ENCODE measurements at places on chromosomes 3 and 15.

DNA sequence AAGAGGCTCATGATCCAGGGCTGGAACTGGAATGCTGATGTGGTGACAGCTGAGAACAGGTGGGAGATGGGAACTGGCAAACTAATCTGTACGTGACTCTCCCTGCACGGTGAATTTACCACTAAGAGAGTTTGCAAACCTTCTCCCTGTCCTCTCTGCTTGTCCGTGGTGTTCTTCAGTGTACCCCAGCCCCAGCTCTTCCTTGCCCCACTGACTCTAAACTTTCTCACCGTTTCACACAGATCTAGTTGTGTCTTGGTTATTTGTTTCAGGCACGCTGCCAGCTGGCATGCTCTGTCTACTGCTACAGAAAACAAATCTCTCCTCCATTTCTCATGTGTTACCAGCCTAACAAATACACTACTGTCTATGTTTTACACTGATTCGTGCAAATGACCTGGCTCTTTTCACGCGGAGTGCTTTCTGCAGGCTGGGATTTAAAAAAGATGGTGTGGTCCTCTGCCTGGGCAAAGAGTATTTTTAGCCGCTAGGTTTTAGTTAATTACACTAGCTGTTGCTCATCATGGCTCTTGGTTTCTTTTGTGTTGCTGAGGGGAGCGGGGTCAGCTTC is 192.7 kb upstream of the LRIG1 start:
- DNase-seq = no peak

- no peak for DNase-seq
Measured at GRCh38 chr3:18018491-18019160, 276.2 kb upstream of the TBC1D5 start.

DNA sequence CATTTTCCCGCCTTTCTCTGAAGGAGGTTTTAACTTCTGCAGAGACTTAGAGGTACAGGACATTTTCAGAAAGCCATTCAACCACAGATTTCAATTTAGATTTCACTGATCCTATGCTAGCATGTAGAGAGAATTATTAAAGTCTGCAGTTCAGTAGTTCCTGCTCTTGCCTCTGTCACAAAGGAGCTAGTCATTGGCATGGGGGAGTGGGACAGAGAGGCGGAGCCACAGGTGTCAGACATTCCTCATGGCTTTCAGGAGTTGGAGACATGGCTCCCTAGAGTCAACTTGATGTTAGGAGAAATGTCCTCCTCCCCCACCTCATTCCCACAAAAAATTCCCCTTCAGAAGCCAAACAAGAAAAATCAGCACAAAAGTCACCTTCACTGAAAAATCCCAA is 66.0 kb upstream of the SIAH2 start:
- DNase-seq = no peak

- DNase-seq = no peak
Measured at GRCh38 chr3:190318666-190319065, 3.6 kb downstream of the CLDN1 start.

DNA sequence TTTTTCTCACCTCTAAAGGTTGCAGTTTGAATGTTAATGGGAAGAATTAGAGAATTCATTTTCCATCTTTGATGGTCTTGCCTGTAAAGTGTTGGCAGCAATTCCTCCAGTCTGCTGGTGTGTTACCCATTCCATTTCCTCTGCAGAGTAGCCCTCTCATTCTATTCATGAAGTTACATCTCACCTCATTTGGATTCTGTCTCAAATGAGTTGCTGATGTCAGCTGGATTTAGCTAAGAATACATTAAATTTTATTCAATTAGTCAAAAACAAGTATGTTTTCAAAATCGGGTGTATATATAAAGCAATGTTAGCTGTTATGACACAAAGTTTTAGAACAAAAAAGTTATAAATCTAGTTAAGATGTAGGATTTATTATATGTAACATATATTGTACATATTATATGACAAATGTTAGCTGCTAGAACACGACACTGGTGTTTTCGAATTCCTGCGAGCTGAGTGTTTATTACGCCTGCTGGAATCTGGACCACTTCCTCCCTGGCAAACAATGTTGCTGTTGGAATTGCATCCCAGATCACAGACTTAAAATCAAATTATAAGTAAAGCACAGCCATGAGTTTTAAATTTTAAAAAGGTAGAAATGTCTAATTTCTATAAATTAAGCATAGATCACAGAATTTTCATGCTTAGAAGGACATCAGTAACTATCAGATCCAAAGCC is 516.2 kb downstream of the OCA2 start:
- no peak for DNase-seq

- DNase-seq = no peak
Measured at GRCh38 chr3:136856665-136857064, 5.3 kb upstream of the NCK1 start.

DNA sequence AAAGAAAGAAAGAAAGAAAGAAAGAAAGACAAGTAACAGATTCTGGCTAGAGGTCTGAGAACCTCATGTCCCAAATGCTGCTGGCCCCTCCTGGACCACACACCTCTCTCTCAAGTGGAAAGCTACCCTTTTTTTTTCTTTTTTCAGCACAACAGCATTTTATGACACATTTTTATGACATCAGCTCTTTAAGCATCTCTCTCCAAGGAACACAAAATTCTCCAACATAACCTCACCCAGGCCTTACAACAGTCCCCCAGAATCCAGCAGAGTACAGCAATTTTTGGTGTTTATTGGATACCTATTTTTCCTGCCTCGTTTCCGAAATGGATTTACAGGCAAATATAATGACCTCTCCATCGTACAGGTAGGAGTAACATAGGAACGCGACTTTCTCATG is 11.2 kb upstream of the NTRK3 start:
- no peak for DNase-seq

Measured in stimulated activated naive CD8-positive, alpha-beta T cell treated with anti-CD3 and anti-CD28 coated beads, Interleukin-15, amount 100 ng/mL, for 72 hours (primary cell).